Urinary bladder (tissue), 4 donors: ENCODE measurements at places on chromosomes 7 and 10. TPM values are rescaled to one million over a fixed set of nuclear protein-coding genes. Genes with fewer than 3 reads are reported as not detected.

ATOH7 gene
- total RNA-seq, result not detected

SEMA3A gene
- 24.3 TPM for total RNA-seq

TRPV5 gene
- 0.26 TPM for total RNA-seq

CYP26C1 gene
- not detected for total RNA-seq

OPN1SW gene
- not detected for total RNA-seq

DNA sequence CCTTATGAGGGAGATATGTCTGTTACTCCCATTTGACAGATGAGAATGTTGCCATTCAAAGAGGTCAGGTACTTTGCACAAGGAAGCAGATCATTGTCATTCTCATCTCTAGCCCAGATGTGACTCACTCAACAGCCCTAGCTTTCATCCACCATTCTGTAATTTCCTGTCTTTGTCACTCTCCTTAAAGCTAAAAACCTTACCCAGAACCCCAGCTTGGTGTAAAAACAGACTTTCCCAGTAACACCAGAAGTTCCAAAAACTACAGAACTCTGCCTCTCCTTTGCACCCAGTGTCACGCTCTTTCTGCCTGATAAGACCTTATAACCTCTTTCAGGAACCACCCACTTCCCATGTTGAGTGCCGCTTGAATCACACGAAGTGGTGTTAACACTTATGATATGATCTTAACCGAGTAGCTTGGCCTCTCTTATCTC lies 89.1 kb upstream of the SP4 start:
- no peak for DNase-seq
